ENCODE measurements at places on chromosomes 2 and 18.

DNA sequence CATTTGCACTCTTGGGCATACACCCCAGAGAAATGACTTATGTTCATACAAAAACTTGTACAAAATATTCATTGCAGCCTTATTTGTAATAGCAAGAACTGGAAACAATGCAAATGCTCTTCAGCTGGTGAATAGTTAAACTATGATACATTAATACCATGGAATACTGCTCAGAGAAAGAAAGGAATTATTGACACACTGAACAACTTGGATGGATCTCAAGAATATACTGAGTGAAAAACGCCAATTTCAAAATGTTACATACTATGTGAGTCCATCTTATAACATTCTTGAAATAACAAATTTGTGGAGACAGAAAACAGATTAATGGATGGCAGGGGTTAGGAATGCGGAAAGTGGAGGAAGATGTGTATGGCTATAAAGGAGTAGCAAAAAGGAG is 17.2 kb downstream of the LNPK start:
- DNase-seq = no peak

DNA sequence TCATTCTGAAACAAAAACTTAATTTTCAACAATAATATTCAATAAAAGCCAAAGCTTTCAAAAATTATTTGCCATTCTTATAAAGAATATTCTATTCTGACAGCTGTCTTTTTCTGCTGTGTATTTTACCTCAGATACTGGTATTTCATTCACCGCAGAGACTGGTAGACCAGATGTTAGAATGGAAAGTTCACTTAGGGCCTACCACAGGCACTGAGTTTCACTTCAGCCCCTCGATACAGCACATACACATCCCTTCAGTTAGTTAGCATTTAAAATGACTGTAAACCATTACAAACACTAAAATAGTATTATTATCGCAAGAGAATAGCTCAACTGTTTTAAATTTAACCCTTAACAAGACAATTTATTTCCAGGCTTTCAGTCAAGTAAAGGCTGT is 24.2 kb upstream of the GATA6 start:
- no peak for DNase-seq

DNA sequence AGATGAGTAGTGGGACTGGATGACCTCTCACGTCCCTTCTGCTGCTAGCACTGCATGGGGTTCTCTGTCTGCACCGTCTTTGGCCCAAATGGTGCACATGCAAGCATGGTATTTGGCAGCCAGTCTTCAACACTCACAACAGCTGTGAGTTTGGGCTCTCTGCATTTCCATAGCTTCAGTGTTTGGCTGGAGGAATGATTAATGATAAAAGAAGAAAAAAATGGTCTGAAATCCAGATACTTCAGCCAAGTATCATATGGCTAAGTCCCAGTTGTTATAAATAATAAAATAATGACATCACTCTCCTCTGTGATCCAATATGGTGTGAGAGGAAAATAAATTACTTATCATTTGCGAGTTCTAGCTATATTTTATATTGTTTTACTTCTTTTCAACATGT is 173.3 kb downstream of the DCDC2C start:
- DNase-seq = no peak

DNA sequence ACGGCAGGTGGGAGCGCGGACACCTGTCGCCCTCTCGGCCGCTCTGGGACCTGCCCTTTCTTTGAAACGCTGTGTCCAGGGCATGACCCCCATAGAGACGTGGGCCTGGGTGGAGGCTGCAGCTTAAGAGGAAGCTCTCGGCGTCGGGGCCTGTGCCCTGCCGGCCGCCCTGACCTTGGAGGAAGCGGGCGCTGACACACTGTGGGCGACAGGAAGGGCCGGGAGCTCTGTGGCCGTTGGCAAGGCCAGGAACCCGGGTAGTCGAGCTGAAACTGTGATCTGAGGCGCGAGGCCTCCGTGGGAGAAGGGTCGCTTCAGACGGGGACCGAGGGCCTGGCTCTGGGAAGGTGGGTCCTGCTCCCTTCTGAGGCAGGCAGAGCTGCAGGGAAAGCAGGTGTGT is 28.2 kb downstream of the KCNG2 start:
- DNase-seq = no peak

DNA sequence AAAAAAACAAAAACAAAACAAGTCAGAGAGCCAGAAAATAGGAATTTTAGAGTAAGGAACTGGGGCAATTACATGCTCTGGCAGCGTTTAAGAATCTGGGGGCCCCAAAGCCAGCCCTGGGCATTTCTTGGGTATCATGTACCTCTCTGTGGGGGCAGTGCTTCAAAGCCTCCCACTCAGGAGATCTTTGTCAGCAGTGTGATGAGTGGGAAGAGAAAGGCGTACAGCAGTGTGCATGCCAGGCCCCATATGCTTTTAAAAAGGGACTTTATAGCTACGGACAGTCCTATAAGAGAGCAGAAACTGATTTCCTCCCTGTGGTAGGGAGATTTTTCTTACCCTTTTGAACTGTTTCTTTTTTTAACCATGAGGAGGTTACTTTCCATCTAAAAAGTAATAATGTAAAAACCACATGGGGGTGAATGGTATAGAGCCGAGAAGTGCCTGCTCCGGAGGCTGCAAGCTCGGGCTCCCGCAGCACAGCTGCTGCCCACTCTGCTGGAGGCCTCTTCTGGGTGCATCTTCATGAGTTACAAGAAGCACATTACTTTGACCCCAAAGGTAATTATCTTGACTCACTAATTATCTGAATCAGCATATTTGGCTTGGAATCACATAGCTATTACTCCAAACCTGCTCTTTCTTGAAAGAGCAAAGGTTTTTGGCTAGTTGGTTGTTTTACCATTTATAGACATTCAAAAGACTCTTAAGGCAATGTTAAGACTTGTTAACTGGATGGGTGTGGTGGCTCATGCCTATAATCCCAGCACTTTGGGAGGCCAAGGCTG is 46.4 kb downstream of the PROC start:
- no peak for DNase-seq

All from AML-193 (cell line).